ENCODE measurements at places on chromosomes 5 and 9.
A peak's percentile ranks its signal among the peaks of the same experiment; 100 is the strongest.

GRCh38 chr9:17531642-17532254 is 47.1 kb upstream of the SH3GL2 start:
- H3K27ac ChIP-seq, result no peak overlapping the region
- no peaks in the 10 kb centered on the region for H3K4me1 ChIP-seq
- DNase-seq, result no peak
- H3K27me3 ChIP-seq, result no peaks in the 10 kb centered on the region
- no peaks in the 10 kb centered on the region for H3K36me3 ChIP-seq
- no peak overlapping the region for H3K4me3 ChIP-seq

- no peak overlapping the region for H3K27ac ChIP-seq
- no peaks in the 10 kb centered on the region for H3K36me3 ChIP-seq
- no peak for DNase-seq
- no peaks in the 10 kb centered on the region for H3K4me1 ChIP-seq
- no peaks in the 10 kb centered on the region for H3K27me3 ChIP-seq
- no peak overlapping the region for H3K4me3 ChIP-seq
These were observed 261.0 kb upstream of the CDH6 start for GRCh38 chr5:30932273-30933017.

- H3K36me3 ChIP-seq, result peaks cover 1% of the 10 kb centered on the region
- no peaks in the 10 kb centered on the region for H3K27me3 ChIP-seq
- H3K27ac ChIP-seq, result no peak overlapping the region
- no peaks in the 10 kb centered on the region for H3K4me1 ChIP-seq
- no peak overlapping the region for H3K4me3 ChIP-seq
These were observed 1.5 kb downstream of the LCN2 start for GRCh38 chr9:128150594-128151308.

DNA sequence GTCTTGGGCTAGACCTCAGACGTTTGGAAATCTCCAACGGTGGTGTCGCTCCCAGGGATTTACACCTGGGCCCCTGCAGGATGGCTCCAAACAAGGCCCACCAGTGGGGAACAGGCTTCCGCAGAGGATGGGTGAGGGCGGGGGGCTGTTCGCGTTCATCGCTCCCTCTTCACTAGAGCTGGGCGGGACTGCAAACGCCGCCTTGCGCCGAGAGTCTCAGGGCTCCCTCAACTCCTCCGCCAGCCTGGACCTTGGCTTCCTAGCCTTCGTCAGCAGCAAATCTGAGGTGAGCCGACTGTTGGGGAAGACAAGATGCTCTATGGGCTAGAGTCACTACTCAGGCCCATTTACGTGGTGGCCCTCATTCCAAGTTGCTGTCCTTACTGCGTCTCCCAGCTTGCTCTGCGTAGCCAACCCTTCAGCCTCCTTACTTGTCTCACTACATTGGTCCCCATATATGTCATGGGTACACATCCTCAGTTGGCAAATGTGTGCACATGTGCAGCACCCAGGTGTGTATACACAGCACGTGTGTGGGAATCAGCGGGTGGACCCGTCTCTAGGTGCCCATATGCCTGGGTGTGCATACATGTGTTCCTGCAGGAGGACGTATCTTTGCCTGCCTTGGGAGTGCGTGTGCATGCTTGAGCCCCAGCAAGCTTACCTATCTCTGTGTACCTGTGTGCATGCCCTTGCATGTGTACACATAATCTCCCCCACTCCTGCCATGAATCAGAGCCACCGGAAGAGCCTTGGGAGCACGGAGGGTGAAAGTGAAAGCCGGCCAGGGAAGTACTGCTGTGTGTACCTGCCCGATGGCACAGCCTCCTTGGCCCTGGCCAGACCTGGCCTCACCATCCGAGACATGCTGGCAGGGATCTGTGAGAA is 10.5 kb downstream of the RGS14 start:
- H3K36me3 ChIP-seq, result peaks cover 43% of the 10 kb centered on the region
- no peak overlapping the region for H3K27ac ChIP-seq
- no peak overlapping the region for H3K4me3 ChIP-seq

GRCh38 chr9:120331913-120332312 is 248.1 kb downstream of the CDK5RAP2 start:
- no peak overlapping the region for H3K27ac ChIP-seq
- peaks cover 26% of the 10 kb centered on the region for H3K27me3 ChIP-seq
- no peaks in the 10 kb centered on the region for H3K36me3 ChIP-seq
- H3K4me1 ChIP-seq, result no peaks in the 10 kb centered on the region
- no peak for DNase-seq

- peak overlapping the region; percentile 12 for H3K4me3 ChIP-seq
- H3K36me3 ChIP-seq, result peaks cover 7% of the 10 kb centered on the region
- peak overlapping the region; percentile 26 for H3K27ac ChIP-seq
These were observed 8.3 kb downstream of the TLE4 start for GRCh38 chr9:79580055-79580454.

DNA sequence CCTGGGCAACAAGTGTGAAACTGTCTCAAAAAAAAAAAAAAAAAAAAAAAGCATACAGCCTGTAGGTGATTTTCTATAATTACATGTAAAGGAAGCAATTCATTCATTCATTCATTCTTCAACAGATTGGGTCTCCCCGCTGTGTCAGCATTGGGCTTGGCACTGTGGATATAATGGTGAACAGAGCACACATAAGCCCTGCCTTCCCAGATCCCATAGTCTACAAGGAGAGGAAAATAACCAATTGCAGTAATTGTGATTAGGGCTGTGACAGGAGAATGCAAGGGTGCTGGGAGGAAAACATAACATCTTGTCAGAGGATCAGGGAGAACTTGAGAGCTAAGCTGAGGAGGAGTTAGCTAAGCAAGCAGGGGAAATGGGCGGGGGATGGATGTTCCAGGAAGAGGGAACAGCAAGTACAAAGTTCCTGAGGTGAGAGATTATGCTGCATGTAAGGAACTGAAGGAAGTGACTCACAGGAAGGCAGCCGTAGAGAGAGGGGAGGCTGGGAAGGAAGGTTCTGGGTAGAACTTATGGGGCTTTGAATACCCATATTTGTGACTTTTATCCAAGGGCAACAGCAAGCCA is 24.0 kb upstream of the KLF9 start:
- H3K27ac ChIP-seq, result no peak overlapping the region
- no peak overlapping the region for H3K4me3 ChIP-seq
- no peak for DNase-seq

DNA sequence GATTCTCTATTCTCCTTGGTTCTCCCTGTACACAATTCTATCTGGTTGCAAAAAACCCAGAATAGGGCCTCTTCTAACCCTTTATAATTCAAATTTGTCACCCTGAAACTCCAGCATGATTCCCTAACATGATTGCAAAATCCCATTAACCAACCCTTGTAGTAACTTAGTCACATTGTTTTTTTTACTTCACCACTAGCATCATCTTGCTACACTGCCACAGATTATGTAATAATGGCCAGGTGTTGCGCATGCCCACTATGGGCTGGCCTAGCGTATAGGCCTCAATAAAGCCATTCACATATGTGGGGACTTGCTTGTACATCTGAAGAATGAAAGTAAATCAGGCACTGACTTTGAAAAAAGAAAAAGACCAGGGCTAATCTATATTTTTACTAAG is 25.7 kb downstream of the FAM170A start:
- no peak for DNase-seq
- H3K27me3 ChIP-seq, result peaks cover 9% of the 10 kb centered on the region
- no peak overlapping the region for H3K27ac ChIP-seq

DNA sequence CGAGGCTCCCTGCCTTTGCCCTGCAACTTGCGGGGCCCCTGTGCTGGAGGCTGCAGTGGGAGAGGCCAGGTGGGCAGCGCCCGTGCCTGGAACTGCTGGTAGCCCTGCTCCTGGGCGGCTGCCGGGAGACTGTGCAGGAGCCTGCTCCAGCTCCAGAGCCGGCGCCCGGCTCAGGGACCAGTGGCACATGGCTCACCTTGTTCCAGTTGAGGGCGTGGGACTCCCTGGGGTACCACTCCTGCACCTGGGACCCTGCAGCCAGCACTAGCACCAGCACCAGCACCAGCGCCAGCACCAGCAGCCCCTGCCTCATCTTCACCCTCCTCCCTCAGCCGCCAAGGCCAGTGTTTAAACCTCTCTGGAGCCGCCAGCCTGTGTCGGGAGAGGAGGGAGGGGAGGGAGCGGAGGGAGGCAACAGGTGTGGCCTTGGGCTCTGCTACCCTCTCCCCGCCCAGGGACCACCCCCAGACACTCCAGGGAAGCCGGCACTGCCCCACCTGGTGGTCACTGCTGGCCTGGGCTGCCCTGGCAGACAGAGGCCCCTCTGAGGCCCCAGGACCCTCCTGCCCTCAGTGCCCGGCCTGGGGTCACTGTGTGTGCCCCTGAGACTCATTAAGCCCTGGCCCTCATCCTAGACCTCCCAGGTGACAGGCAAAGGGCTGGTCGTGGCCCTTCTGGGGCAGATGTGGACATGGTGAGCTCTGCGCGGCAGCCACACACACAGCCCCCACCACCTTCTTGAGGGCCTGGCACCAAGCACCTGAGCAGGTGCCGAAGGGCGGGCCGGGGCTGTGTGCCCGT is at the start of gene LCN10:
Gene LCN10, minus strand, starts transcription at position 350 of the 801 bp plus-strand sequence. Its CDS starts 37 bp downstream, at position 313.
- H3K27ac ChIP-seq, result no peak within 1 kb of the TSS
- no peaks in the 10 kb centered on the region for H3K4me1 ChIP-seq
- peaks cover 16% of the 10 kb centered on the region for H3K27me3 ChIP-seq
- peak within 1 kb of the TSS; percentile 16 for H3K4me3 ChIP-seq
- DNase-seq, result no peak
- H3K36me3 ChIP-seq, result peaks cover 1% of the 10 kb centered on the region

- no peaks in the 10 kb centered on the region for H3K27me3 ChIP-seq
- DNase-seq, result no peak
- peaks cover 32% of the 10 kb centered on the region for H3K36me3 ChIP-seq
- no peak overlapping the region for H3K4me3 ChIP-seq
- H3K27ac ChIP-seq, result no peak overlapping the region
- H3K4me1 ChIP-seq, result peaks cover 30% of the 10 kb centered on the region
These were observed 104.8 kb upstream of the SREK1 start for GRCh38 chr5:66039296-66039695.

DNA sequence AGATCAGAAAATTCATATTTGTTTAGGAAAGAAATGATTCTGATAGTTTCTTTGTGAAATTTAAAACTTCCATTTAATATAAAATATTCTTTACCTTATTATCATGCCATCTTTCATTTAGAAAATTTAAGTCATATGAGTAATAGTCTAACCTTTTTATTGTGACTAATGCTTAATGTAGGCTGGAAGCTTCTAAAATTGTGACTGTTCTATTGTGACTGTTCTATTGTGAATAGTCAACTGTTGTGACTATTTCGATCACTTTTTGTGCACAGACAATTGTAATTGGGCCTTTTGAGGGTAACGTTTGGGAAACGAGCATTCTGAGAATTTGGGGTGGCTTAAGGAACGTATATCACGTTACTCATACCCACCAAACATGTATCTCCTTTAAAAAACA is 100.0 kb downstream of the PARP8 start:
- no peak for DNase-seq
- peaks cover 52% of the 10 kb centered on the region for H3K4me1 ChIP-seq
- peaks cover 66% of the 10 kb centered on the region for H3K36me3 ChIP-seq
- no peaks in the 10 kb centered on the region for H3K27me3 ChIP-seq
- H3K4me3 ChIP-seq, result no peak overlapping the region

DNA sequence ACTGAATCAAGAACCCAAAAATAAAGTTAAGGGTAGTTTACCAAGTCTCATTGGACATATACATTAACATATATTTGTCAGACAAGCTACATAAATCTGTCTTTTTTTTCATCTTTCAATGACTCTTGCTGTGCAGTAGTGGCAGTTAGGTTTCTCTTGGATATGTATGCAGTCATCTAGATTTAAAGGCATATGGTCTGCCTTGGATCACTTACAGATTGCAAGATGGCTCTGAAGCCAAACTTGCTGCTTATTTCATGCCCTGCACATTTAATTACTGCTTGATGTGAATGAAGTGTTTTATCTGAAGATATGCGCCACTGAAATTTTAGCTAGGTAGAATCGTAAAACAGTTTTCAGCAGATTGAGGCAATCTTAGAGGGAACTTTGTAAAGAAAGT is 18.6 kb upstream of the MAN2A1 start:
- DNase-seq, result no peak
- H3K27me3 ChIP-seq, result peaks cover 66% of the 10 kb centered on the region
- H3K27ac ChIP-seq, result no peak overlapping the region
- H3K4me1 ChIP-seq, result no peaks in the 10 kb centered on the region
- H3K36me3 ChIP-seq, result no peaks in the 10 kb centered on the region

- no peak for DNase-seq
- peaks cover 3% of the 10 kb centered on the region for H3K36me3 ChIP-seq
- H3K4me1 ChIP-seq, result peaks cover 19% of the 10 kb centered on the region
- H3K27me3 ChIP-seq, result no peaks in the 10 kb centered on the region
These were observed 1.5 kb upstream of the GPR21 start for GRCh38 chr9:123031963-123032362.
